ENCODE measurements at places on chromosomes 5 and 9.

DNA sequence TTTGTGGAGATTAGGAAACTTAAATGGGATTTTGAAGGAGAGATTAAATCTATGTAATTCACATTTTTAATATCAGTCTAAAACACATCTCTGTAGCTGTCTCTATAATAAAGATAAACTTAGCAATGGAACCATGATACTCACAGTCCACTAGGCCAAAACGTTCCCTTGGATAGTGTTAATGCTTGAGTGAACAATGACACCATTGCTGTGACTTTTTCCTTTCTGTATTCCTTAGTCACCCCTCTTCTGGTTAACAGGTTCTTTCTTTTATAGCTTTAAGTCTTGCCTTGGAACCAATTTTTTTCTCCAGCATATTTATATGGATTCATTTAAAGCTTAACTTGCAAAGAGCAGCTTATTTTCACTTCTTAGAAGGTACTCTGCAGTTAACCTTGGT is 63.3 kb downstream of the INSL6 start:
- no peak for DNase-seq

- no peak for DNase-seq
Observed at GRCh38 chr9:77018058-77018968, 1.1 kb upstream of the FOXB2 start.

GRCh38 chr5:180175015-180175431 is 34.0 kb downstream of the RASGEF1C start:
- no peak for DNase-seq

GRCh38 chr5:60903356-60903755 is 41.5 kb downstream of the ERCC8 start:
- no peak for DNase-seq

DNA sequence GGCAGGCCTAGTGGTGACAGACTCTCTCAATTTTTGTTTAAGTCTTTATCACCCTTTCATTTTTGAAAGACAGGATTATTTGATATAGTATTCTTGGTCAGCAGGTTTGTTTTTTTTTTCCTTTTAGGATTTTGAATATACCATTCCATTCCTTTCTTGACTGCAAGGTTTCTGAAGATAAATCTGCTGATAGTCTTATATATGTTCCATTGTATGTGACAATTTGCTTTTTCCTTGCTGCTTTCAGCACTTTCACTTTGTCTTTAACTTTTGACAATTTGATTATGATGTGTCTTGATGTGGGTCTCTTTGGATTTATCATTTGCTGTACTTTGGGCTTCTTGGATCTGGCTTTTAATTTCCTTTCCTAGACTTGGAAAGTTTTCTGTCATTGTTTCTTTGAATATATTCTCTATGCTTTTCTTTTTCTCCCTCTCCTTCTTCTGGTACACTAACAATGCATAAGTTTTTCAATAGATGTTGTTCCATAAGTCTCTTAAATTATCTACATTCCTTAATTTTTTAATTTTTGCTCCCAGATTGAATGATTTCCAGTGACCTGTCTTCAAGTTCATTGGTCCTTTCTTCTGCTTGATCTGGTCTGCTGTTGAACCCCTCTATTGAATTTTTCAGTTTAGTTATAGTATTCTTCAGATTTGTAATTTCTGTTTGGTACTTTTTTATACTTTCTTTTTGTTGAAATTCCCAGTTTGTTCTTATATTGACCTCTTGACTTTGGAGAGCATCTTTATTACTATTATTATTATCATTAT is 14.6 kb upstream of the FBXW2 start:
- no peak for DNase-seq

- peak; percentile 56 for DNase-seq
Observed at GRCh38 chr9:79256691-79257213, 315.0 kb upstream of the TLE4 start.

GRCh38 chr9:107033966-107034365 is 171.0 kb downstream of the ZNF462 start:
- DNase-seq: no peak

DNA sequence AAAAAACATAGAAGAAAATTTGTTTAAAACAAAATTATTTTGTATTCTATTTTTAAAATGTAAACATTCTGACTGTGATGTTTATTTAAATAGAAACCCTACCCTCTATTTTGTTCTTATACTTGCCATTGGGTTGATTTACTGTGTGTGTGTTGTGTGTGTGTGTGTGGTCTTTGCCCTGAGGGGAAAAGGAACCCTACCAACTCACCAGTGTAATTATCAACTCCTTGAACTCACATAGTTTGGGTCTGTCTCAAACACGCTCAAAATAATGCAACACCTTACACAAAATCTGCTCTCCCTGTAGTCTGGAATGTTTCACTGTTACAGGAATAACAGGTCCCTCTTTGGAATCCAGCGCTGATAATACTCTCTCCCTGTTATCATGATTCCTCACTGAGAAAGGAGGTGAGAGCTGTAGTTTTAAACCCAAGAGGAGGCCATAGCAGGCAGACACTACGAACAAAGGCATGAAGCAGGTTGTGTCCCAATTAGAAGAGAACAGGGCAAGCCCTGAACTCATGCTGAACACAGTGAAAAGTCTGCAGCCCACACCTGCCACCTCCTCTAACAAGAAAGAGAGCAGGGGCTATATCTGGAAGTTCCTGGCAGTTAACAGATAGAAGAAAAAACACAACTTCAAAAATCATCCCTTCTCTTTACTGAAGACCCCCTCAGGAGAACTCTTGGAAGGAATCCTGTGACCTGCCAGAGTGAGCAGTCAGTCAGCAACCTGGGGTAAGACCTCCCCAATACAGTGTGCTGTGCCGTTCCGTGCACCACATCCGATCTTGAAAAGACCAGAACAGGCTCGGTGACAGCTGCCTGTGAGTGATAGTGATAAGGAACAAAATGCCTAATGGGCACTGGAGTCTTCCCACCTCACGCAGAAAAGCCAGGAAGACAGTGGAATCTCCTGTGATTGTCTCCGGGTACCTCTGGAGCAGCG is 608.1 kb upstream of the ADAMTS16 start:
- no peak for DNase-seq

DNA sequence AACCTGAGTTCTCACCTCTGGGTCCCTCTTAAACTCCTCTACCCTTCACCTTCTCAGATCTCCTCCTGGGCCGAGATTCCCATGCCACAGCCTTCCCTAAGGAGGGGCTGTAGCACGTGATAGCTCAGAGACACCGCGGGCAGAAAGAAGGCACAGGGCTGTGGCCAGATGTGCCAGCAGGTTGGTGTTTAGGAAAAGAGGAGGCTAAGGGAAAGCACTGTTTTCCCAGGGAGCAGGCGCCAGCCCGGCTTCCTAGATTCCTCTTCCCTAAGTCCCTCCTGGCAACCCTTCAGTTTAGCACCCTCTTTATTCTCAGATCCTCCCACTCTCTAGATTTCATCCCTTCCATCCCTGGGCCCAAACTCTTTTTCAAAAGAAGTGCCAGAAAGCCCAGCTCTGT is 59.4 kb upstream of the CCNG1 start:
- no peak for DNase-seq

DNA sequence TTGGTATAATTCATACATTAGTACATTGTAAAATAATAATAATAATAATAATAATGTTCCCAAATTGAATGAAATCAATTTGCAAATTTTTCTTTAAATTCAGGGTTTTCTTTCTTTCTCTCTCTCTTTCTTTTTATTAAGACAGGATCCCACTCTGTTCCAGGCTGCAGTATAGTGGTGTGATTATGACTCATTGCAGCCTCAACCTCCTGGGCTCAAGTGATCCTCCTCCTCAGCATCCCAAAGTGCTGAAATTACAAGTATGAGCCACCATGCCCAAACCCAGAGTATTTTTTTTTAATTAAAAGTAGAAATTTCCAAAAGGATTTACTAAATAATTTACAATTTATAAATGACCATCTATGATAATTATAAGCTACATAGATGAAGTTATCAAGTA is 117.7 kb downstream of the HOMER1 start:
- DNase-seq: peak; percentile 36

DNA sequence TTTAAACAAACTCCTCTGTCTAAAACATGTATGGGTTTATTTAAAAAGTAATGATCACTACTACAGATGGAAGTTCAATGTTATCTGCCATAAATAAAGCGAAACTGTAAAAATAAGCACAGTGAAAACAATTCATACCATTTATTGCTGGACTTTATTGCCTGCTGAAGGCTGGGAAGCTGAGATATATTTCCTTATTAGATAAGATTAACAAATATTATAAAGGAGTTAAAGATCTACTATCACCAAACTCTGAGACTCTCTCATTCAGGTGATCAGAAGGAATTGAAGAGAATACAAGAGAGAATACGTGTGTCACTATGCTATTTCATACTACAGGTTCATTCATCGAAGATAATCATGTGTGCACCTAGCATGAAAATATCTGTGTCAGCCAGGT is 190.9 kb upstream of the ATP10B start:
- no peak for DNase-seq

DNA sequence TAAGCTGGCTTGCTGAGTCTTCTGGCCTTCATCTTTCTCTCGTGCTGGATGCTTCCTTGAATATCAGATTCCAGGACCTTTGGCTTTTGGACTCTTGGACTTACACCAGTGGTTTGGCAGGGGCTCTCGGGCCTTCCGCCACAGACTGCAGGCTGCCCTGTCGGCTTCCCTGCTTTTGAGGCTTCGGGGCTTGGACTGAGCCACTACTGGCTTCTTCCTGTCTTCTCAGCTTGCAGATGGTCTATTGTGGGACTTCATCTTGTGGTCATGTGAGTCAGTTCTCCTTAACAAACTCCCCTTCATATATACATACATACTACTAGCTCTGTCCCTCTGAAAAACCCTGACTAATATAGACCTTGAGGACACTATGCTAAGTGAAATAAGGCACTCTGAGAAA is 78.3 kb upstream of the SSBP2 start:
- no peak for DNase-seq

DNA sequence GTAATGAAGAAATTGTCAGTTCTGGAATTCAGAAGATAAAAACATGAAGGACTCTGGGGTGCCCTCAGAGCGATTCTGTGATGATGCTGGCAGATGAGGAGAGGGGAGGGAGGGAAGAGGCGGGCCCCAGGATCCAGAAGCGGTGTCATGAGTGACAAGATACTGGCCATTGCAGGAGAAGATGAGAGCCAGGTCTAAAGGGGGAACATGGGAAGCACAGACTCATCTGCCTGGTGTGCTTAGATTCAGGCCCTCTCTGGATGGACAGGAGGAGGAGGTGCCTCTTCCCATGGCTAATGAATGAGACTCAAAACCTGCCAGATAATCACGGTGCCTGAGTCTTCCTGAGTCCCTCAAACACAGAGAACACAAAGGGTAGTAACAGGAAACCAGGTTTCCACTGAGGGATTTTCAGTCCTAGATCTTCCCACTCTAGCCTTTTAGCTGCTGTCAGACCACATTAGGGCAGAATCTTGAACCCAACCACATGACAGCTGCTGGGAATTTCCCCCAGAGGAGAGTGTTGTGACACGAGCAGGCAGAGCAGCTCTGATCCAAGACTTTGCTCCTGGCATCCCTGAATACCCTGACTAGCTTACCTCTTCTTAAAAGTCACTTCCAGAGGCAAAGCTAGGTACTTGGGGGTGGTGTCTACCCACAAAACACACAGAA is 28.2 kb upstream of the HSPA9 start:
- peak; percentile 75 for DNase-seq

DNA sequence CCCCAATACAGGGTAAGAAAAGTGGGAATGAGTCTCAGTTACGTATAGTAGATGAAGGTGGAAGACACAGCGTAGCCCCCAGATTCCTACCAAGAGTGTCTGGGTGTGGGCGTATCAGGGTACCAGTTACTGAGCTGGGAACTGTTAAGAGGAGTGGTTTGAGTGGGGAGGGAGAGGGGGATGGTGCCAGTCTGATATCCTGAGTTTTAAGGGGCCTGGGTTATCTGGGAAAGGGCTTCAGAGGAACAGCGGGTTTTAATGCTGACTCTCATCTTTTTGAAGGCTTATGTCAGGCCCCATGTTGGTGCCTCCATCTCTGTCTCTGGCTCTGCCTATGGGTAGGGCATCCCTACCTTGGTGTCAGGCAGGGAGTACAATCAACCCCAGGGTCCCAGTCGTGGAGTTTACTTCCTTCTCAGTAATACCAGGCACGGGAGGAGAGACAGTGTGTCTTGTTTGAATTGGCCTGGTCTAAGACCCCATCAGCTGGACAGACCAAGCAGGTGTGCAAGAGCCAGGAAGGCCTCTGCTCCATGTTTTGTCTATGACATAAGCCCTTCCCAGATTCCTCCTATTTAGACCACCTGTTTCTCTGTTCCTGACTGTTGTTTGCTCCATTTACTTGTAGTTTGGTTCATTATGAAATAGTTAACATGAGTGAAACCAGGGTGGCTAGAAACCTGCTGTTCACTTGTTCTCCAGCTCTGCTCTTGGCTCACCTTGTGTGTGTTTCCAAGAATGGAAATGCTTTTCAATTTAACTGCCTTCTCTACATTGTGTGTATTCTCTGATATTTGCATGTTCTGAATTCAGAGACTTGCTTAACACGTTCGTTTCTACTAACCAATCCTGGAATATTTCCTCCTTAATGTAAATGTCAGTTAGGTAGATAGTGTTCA is 125.6 kb downstream of the DAB2IP start:
- no peak for DNase-seq

DNA sequence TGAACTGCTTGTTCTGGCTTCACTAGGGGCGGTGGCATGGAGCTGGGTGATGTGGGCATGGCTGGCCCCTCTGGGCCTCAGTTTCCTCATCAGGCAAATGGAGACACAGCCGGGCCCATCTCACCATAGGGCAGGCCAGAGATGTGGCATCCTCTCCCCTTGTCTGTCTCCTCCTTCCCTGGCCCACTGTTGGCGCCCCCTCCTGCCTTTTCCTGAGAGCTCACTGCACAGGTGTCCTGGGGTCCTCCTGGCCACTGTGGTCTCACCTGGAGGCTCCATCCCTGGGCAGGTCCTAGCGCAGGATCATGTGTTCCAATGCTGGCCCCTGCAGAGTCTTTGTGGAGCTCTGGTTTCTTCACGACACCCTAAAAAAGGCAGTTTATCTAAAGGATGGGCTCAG is 53.5 kb downstream of the NEK6 start:
- DNase-seq: no peak

GRCh38 chr9:88090151-88090581 is 48.1 kb downstream of the SPATA31C2 start:
- DNase-seq: peak; percentile 80

GRCh38 chr5:148458036-148458888 is 74.5 kb downstream of the FBXO38 start:
- no peak for DNase-seq

GRCh38 chr9:74771262-74771585 is 116.5 kb downstream of the TRPM6 start:
- DNase-seq: no peak

DNA sequence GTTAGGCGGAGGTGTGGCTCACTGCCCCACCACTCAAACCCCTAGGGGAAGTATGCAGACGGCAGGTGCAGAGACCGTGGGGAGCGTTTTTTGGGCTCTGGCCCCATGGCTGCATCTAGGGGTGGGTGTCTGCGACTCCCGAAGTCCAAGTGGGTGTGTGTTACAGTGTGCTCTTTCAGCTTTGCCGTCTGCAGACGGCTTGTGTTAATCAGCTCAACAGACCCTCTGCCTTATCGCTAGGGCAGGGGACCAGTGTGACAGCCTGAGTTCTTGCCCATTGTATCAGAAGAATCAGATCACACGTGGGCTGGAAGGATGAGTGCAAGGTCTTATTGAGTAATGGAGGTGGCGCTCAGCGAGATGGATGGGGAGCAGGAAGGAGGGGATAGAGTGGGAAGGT is 162.8 kb downstream of the ENC1 start:
- DNase-seq: no peak
